ENCODE measurements at places on chromosomes 7 and 10. TPM values are rescaled to one million over a fixed set of nuclear protein-coding genes. Genes with fewer than 3 reads are reported as not detected.

- ATAC-seq, result no peak
These were observed 18.0 kb downstream of the GSDME start for GRCh38 chr7:24739306-24739705.

GRM3 gene
- not detected for total RNA-seq

GRCh38 chr10:71080381-71081228 is 131.8 kb upstream of the UNC5B start:
- no peak for ATAC-seq

- ATAC-seq, result no peak
These were observed 76.9 kb downstream of the ELMO1 start for GRCh38 chr7:37371755-37372154.

DNA sequence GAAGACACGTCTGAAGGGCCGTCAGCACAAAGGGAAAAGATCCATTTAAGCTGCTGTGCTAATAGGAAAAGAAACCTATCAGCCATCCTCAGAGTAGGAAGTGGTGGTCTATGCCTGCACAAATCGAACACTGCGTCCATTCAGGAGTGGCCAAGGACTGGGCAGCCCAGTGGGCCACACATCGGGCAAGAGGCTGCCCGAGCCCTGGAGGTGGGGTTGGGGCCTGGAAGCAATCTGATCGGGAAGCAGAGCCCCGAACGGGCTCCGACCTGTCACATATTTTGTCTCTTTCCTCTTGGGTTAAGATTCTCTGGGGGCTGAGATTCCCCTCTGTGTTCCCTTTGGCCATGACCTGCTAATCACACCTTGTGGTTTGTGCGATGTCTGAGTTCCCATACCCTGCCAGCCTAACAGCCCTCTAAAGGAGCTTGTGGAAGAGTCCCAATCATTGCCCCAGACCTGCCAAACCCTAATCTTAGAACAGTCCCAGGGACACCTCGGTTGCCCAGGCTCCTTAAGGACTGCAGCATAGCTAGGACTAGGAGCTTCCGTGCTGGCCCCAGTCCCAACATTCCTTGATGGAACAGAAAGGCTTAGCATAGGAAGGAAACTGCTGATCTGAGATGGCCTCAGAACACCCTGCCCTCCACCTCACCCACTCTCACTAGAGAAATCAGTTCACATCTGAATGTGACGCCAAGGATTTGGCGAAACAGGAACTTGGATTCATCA is 77.9 kb upstream of the SAMD8 start:
- ATAC-seq, result no peak

GRCh38 chr7:87154166-87154565 is 1.9 kb downstream of the DMTF1 start:
- no peak for ATAC-seq

SUPV3L1 gene
- total RNA-seq, result 22.8 TPM

FOXI2 gene
- 0.32 TPM for total RNA-seq

DNA sequence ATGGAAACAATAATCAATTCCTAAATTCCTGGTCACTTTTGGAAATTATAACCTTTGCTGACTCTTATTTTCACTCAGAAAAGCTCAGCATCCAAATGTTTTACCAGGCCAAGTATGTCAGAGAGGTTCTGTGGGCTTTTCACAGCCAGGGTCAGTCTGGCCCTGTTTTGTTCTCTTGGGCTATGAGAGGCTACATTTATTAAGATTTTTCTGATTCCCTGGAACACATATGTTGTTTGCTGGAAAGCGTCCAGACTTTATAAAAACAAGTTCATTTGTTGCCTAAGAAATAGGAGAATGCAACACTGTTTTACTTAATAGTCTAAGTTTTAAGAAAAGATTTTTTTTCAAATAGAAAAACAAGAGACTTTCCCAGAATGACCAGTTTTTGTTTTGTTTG is 238.4 kb upstream of the PLXDC2 start:
- ATAC-seq, result no peak

- no peak for ATAC-seq
These were observed 1.2 kb downstream of the PURB start for GRCh38 chr7:44883961-44884620.

DNA sequence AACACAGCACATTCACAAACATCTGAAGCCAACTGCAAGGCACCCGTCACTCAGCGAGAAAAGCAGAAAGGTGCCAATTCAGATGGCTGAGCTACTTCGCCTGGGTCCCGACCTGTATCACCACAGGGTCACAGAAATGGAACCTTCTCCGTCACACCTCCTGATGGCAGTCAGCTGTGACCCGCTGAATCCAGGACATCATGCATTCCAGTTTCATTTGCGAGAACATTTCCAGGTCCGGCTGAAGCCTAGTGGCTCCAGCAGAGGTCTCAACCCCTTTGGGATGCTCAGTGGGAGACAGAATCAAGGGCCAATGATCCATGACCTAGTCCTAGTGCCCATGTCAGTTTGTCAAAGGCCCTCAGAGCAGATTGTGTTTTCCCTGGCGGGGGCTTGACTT is 193.6 kb upstream of the KLF14 start:
- no peak for ATAC-seq

- ATAC-seq, result no peak
These were observed 193.9 kb upstream of the AGR3 start for GRCh38 chr7:17075601-17076255.

DNA sequence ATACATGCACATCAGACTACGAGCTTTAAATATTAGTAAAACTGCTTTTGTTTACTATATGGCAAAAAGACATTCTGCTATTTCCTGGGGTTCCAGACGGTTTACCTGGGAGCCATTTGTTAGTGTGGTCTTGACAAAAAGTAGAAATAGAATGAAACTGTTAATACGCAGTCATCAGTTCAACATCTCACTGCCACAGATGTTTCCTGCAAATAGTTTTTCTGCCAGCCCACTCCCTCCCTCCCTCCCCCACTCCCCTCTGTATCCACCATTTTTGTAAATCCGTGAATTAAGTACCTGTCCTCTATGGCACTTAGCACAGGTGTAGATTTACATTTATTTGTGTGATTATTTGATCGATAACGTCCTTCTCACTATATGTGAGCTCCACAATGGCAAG is 74.6 kb upstream of the TPK1 start:
- ATAC-seq, result no peak

CEP55 gene
- total RNA-seq, result 17.8 TPM

ACSM6 gene
- not detected for total RNA-seq

- ATAC-seq, result peak; percentile 69
These were observed 292.4 kb upstream of the KLF14 start for GRCh38 chr7:131026297-131027000.

- ATAC-seq, result no peak
These were observed 17.6 kb downstream of the ITGB8 start for GRCh38 chr7:20348125-20348807.

NCF1 gene
- total RNA-seq, result 2.7 TPM

DNA sequence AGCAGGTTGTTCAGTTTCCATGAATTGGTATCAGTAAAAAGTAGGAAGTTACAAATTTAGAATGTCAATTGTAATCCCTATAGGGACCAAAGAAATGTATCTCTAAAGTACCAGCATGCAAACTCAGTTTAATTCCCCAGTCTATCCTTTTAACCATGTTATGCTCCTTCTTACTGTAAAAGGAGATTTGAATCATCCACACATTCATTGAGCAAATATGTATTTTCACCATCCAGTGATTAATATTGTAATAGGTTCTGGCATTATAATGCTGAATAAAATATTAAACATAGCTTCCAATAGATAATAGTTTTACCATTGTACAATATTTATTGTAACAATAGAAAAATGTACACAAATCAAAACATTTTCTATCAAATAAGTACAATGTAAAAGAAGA is 228.2 kb upstream of the SEMA3A start:
- ATAC-seq, result no peak

DNA sequence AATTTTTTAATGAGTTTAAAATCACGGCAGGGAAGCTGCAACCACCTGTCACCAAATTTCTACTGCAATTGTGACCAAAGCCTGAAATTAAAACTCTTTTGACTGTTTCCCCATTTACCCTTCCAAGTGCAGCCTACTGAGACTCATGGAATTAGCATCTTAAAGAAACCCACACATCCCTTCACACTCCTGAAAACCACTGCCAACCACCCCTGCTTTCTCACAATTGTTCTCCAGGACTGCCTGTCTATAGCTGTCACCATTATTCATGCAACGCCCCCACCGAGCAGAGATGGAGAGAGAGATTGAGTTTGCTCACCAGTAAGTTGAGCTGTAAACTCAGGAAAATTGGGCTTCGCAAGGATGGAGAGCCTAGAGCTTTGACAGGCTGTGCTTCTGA is 383.8 kb upstream of the SORCS1 start:
- ATAC-seq, result no peak

GRCh38 chr7:89027781-89028180 is 232.2 kb upstream of the TEX47 start:
- ATAC-seq, result no peak

KCND2 gene
- not detected for total RNA-seq

DNA sequence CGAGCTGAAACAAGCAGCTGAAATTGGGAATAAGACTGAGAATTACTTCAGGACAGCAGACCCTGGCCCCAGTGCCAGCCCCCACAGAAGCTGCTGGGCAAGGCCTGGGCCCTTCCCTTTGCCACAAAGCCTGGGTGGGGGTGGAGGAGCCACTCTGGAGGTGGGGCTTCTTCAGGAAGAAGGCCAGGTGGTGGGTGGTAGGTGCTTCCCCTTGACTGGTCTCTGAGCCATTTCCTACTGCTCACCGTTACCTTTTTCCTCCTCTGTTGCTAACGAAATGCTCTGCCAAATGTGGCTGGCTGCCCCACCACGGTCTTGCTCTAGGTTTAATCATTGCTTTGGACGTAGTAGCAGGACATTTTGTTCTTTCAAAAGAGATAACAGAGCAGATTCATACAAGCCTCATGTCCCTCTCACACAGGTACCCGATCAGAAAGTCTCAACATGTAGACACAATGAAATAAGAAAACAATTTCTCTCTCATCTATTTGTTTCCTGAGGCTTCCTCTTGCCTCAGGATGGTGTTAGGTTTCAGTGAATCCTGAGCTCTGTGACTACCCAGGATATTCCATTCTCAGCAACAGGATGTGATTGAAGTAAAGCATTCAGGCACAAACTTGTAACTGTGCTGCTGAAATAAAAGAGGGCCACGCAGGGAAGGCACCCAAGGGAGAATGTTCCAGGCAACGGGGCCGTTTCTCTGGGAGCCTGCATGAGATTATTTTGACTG is 66.5 kb downstream of the WDR11 start:
- no peak for ATAC-seq

Data from esophagus mucosa (tissue), 1 donor.